CD4-positive, alpha-beta T cell treated with Interferon alpha-2 for 1 hour (primary cell): ENCODE measurements at places on chromosomes 6 and 20.

DNA sequence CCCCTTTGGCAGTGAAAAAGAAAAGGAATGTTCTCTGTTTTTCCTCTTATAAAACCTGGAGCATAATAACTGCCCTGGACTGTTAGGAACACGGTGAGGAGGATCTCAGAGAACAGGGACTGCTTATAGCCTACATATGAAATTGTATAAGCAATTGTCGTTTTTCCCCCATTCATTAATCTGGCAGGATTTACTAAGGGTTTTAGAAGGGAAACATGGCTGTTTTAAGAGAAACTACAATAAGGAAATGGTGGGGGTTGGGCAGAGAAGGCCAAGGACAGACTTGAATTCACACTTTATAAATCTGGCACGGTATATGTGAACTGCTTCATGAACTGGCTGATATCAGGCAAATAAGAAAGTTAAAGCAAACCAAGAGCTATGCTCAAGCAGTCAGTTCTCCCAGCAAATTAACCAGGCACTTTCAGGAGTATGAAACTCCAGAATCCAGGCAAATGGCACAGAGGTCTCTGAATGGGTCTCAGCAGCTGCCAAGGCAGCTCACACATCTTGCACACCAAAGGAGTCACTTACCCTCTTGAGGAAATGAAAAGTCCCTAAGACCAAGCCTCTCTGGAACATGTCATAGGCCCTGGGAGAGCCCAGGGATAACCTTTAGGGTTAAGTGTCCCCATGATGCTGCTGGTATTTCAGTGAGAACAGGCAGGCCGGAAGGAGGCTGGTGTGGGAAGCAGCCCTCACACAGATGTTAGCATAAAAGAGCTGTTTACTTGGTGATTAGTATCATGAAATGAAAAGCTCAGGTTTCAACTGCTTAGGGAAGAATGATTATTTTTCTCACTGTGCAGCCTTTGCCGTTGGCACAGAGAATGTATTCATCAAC is 260.5 kb upstream of the MARCKS start:
- no peak for DNase-seq

DNA sequence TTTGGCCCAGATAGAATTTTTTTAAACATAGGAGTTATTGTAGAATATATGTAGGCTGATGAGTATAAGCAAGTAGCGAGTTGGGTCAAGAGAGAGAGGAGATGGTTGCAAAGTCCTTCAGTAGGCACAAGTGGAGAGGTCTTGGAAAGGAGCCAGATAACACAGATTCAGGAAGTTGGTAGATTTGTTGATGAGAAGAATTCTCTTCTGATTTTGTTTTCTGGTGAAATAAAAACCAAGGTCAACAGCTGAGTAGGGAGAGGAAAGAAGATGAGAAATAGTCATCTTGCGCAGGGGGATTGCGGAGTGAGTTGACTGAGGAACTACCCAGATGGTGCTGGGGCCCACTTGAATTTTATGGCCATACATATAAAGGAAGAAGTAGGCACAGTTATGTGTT is 17.4 kb upstream of the CD83 start:
- DNase-seq, result no peak

- no peak for DNase-seq
Measured at GRCh38 chr20:63335711-63336110, 25.4 kb downstream of the CHRNA4 start.

GRCh38 chr6:150332939-150333584 is 35.8 kb upstream of the IYD start:
- no peak for DNase-seq

- no peak for DNase-seq
Measured at GRCh38 chr6:131107151-131107550, 28.1 kb upstream of the AKAP7 start.

DNA sequence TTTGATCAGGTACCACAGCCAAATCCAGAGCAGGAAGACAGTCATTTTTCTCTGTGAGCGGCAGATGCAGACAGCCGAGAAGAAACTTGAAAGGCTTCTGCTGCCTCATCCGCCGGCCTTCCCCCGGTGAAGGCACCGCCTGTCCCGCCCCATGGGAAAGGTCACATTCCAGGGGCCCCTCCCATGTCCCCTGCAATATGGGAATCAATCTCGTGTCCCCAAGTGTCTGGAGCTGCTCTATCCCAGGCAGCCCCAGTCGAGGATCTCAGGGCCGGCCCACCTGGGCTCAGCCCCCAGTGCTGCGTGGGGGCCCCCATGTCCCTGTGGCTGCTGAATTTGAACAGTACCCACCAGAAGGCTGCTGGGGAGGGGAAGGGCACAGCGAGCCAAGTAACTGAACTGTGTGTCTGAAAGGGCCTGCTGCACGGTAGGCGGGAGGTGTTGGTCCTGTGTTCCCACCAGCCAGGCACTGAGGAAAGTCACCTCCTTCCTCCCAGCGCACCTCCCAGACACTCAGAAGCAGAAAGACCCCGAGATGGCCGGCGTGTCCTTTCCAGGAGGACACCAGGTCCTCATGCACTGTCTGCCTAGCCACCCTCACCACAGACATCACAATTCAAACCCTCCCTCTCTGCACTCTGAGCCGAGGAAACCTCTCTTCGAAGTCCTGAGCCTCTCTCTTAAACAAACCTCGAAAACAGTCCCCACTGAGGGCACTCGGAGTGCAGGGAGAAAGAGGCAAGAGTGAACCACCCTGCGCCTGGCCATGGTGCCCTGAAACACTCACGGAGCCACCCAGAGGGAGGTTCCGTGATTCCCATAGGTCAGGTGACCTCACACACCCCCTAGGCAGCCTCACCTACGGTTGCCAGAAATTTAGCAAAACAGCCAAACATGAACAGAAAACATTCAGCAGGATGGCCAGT is 99.3 kb downstream of the PSMB1 start:
- no peak for DNase-seq

DNA sequence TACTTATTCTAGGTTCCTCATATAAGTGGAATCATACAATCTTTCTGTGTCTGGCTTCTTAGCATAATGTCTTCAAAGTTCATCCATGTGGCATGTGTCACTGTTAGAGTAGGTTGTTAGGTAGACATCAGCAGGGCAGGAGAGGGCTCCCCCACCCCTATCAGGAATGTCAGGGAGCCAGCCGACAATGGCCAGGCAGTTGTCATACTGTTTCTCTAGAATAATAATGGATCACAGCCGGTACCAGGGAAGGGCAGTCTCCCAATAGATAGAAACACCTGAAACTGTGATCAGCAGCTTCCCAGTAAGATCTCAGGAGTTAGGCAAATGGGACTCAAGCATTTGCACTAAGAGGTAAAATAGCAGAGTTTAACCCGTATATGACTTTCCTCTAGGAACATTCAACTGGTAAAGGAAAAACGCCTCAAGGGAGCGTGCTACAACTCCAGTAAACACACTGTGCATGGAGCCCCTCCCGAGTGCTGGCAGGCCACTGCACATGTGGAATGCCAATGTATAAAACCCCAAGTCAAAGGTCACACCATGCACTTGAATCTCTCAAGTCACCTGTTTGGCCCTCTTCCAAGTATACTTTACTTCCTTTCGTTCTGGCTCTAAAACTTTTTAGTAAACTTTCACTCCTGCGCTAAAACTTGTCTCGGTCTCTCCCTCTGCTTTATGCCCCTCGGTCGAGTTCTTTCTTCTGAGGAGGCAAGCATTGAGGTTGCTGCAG is 29.8 kb upstream of the SIRT5 start:
- no peak for DNase-seq

DNA sequence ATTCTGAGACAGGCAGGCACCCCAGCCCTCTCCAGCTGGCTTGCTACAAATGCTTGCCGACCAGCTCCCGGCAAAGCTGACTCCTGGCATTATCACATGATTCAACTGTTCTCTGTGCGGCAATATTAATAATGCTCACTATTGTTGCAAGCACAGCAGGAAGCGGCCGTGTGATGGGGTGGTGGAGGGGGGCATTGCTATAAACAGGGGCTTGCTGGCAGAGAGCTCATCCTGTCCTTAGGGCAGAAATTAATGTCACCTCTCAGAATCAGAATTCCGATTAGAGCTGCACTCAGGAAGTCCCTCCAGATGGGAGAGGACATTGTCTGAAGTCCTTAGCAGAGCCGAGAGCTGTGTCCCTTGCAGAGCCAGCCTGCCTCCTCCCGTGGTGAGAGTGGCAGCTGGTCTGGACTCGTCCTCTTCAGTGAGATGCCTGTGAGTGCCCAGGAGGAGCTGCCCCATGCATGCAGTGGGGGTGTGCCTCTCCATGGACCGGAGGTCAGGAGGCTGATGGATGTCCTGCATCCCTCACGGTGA is 162.5 kb downstream of the CDH4 start:
- DNase-seq, result no peak

DNA sequence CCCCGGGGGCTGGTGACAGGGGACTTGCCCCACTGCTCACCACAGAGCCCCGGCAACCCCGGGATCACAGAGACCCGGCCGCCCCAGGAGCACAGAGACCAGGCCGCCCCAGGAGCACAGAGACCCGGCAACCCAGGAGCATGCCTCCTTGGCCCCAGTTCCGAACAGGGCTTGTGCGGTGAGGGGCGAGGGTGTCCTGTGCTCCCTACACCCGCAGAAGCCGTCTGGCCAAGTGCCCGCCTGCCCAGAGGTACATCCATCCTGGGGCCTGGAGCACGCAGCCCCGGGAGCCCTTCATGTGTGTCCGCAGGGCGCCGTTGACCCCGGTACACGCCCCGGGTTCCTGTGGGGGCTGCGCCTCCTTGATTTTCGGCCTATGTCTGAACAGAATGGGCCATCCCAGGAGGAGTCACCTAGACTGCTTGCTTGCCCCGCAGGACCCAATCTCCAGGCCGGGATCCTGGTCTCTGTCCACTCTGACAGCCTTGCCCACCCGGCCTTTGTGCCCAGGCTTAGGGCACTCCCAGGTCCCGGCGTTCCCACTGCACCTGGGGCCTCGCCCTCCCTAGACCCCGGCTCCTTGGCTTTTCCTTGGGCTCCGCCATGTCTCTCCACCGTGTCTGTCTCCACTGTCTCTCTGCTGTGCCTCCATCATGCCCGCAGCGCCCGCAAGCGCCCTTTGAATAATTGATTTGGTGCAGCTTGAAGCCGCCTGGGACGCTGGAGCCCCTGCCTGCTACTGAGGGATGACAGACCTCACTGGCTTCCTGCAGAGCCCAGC is 219.8 kb downstream of the ERMARD start:
- no peak for DNase-seq

- no peak for DNase-seq
Measured at GRCh38 chr6:152948150-152948768, 34.6 kb downstream of the FBXO5 start.

GRCh38 chr6:112927641-112928320 is 580.7 kb downstream of the RFPL4B start:
- no peak for DNase-seq
